Body of pancreas (tissue), 4 donors: ENCODE measurements at places on chromosomes 7 and 10. TPM values are rescaled to one million over a fixed set of nuclear protein-coding genes. Genes with fewer than 3 reads are reported as not detected.

- DNase-seq = peak; percentile 91
Observed at GRCh38 chr7:142749218-142749993, at the start of gene PRSS1. PRSS1 (plus strand) TSS chr7:142749472; CDS start chr7:142749485, 13 bp downstream.

GRCh38 chr7:102220229-102220850 is 66.3 kb upstream of the SH2B2 start:
- no peak for DNase-seq

DNA sequence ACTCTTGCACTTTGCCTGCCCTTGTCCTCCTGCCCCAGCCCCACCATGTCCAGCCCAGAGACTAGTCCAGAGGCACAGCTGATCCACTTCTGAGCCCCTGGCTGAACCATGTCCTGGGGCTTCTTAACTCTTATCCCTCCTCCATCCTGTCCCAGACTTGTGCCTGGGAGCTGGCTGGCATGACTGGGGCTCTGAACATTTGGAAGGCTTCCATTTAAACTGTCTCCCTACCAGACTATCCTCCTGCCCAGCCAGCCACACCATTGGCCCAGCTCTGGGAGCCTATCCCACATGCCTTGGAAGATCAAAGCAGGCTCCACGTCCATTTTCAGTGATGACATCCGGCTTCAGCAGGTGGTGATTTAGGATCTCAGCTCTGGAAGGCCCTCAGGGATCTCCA is 57.4 kb downstream of the FAM241B start:
- no peak for DNase-seq

- no peak for DNase-seq
Observed at GRCh38 chr10:24900888-24901685, 51.3 kb downstream of the PRTFDC1 start.

DNA sequence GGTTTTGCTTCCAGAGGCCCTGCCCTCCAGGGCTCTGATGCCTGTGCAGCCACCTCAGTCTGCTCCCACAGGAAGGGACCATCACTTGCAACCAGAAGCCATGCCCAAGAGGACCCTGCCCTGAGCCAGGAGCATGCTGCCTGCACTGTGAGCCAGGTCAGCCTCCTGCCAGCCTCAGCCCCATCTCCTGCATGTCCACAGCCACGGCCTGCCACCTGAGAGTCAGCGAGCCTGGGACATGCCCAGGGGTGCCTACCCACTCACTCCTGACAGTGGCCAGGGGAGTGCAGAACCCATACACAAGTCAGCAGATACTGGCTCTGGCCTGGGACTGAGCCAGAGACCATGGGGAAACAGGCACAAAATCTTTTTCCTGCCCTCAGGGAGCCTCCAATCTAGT is 6.6 kb upstream of the KCP start:
- no peak for DNase-seq

Gene HKDC1
- 13.5 TPM for total RNA-seq

Gene GPR85
- 0.33 TPM for total RNA-seq

DNA sequence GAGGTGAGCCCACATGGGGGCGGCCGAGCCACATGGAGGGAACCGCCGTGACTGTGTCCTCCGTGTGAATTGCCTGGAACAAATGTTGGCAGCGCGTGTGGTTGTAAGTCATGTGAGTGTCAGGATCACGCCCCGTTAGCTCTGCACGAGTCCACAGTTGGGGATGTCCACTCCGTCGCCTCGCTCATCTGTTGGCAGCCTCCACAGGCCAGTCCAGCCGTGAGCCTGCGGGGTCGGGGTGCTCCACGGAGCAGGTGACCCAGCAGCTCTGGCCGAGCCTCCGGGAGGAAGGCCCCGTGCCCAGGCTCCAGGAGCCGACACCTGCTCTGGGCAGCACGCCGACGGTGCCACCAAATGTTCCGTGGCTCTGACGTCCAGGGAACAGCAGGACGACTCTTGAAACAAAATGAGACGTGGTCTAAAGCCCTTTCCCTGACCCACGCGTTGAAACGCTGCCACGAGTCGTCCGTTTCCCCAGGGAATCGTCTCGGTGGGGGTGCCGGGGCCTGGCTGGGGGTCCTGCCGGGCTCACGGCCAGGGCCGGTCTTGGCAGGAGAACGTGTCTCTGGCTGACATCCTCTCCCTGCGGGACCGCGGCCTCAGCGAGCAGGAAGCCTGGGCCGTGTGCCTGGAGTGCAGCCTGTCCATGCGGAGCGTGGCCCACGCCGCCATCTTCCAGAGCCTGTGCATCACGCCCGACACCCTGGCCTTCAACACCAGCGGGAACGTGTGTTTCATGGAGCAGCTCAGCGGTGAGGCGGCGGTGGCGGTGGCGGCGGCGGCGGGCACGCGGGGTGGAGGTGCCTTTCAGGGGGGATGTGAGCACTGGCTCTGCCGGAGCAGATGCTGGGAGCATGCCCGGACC is 7.0 kb downstream of the KNDC1 start:
- DNase-seq = no peak

Gene COL13A1
- total RNA-seq = 2.3 TPM

- DNase-seq = no peak
Observed at GRCh38 chr10:49597426-49598163, 12.5 kb upstream of the SLC18A3 start.

GRCh38 chr7:100079024-100079560 is 2.4 kb downstream of the ZNF3 start:
- no peak for DNase-seq

DNA sequence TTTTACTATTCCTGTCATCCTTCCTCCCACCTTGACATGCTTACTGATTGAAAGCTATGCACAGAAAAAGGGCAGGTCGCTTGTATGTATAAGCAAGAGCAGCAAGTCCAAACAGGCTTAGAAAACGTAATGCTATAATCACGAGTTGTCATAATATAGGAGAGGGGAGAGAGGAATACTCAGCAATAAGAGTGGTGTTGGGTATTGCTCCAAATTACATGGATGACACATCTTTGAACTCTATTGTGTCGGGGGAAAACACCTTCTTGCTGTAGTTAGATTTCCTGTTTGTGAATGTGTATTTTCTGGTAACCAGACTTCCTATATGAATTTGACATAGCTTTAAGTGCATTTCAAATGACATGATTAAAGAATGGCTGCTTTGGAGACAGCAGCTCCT is 7.5 kb downstream of the MET start:
- DNase-seq = no peak

DNA sequence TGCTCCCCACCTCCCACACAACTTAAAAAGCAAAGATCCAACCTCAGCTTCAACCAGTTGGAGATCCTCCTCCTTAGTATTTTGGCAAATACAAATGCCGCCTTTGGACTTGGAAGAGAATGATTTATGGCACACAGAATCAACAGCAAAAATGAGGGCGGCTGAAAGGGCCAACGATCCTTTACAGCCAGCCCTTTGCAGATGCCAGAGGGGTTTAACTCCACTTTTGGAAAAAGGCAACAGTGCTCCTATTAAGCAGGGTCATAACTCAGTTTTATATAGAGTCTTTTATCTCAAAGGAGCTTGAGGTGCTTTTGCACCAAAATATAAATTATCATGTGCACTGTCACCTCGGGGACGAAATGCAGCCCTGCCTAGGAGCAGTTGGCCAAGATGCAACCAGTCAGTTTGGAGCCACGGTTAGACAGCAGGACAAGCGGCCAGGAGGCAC is 56.7 kb upstream of the JCAD start:
- no peak for DNase-seq

Gene ERVW-1
- total RNA-seq = not detected

DNA sequence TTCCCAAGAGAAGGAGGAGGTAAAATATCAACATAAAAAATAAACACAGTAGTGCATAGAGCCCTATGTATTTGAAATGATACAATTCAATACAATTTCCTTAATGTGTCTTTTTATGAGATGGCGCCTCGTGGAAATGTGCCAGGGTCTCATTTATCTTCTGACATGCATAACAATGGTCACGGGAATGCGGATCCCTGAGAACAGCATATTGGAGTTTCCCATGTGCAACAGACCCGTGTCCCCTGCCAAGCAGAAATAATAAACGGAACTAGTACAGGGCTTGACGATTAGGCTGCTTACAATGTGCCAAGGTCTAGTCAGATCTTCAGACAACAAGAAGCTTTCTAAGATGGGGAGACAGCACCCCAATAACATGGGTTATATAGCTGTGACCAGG is 217.9 kb downstream of the ARHGAP21 start:
- DNase-seq = peak; percentile 42

- DNase-seq = no peak
Observed at GRCh38 chr10:110724937-110725336, 80.8 kb downstream of the RBM20 start.

DNA sequence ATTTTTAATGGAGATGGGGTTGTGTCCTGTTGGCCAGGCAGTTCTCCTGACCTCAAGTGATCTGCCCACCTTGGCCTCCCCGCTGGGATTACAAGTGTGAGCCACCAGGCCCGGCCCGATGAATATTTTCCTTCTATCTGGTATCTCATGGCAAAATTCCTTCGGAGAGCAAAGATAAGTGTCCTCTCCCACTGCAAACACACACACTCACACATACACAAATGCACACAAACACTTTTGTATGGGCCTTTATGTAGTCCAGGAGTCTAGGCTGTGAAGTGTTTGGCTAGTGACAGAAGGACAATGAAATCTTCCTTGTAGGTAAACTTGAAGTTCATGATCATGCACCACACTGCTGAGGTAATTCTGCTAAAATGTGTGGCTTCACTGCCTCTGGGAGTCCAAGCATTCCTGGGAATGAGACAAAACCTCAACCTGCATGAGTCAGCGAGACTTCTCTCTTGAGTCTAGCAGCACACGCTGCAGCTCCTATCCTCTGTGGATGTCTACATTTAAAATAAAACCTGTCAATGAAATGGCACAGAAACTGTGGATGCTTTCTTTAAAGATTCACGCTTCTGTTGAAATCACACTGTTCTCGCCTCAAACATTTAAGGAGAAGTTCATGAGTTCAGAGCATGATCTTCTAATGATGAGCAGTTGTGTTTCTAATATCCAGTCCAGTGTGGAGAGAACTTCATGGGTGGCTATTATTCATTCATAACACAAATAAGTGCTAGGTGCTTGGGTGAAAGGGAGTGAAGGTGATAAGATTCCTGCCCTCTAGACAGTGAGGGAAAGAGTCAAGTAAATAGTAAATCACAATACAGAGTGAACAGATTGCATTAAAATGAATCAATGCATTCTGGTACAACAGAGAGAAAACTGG is 96.5 kb downstream of the NRP1 start:
- DNase-seq = no peak

DNA sequence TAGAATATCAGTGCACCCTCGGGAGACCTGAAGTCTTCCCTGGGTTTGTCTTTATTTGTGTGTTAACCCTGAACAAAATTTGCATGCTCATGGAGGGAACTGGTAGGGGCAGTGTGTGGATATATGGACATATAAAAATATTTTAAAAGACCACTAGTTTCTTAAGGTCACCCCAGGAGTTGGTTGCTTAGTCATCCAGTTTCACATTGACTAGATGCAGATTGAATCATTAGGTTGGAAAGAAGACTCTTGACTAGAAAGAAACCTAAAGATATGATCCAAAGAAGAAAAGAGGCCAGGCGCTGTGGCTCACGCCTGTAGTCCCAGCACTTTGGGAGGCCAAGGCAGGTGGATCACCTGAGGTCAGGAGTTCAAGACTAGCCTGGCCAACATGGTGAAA is 137.1 kb downstream of the KAT6B start:
- DNase-seq = no peak

DNA sequence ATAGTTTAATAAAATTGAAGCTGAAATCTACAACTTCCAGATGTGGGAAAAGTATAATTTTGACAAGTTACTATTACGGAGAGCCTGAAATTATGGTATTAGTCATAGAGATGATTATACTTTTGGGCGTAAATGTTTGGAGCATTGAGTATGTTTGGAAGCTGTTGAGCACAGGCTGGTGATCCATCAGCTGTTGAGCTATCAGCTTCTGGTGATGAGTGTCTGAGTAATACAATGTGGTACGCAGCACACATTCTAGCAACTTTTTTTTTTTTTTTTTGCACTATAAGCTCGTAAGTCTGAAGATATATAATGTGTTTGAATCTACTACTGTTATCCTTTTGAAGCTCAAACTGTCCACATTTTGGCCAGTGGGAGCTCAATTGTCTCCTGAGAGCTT is 123.4 kb downstream of the ATE1 start:
- no peak for DNase-seq

Gene AS3MT
- 4.7 TPM for total RNA-seq

GRCh38 chr7:152512706-152513105 is 76.9 kb upstream of the KMT2C start:
- DNase-seq = no peak

DNA sequence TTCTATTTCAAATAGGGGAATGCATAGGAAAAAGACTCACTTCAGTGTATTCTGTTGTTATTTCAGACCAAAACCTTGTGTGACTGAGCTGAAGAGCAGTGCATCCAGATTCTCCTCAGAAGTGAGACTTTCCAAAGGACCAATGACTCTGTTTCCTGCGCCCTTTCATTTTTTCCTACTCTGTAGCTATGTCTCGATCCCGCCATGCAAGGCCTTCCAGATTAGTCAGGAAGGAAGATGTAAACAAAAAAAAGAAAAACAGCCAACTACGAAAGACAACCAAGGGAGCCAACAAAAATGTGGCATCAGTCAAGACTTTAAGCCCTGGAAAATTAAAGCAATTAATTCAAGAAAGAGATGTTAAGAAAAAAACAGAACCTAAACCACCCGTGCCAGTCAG is 12.0 kb downstream of the TET1 start:
- DNase-seq = no peak

- DNase-seq = no peak
Observed at GRCh38 chr7:106285855-106286492, 1.2 kb upstream of the NAMPT start.

- DNase-seq = no peak
Observed at GRCh38 chr10:48242171-48242904, 32.2 kb downstream of the FRMPD2 start.
